AG09319 (cell line): ENCODE measurements at places on chromosomes 6 and 20.
A peak's percentile ranks its signal among the peaks of the same experiment; 100 is the strongest.

DNA sequence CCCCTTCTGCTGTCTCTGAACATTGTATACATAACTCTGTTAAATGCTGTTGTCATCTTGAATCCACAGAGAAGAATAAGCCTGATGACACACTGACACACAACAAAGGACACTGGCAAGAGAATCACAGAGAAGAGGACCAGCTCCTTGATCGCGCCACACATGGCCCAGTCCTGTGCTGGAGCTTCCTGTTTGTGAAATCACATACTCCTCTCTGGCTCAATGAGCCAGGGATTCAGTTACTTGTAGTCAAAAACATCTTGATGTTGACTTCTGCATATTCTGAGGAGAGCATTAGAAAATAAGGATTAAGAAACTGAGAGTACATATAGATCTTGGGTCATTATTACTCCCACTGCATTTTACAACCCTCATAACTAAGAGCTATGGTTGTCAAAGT is 100.1 kb downstream of the EPB41L2 start:
- no peak for DNase-seq

DNA sequence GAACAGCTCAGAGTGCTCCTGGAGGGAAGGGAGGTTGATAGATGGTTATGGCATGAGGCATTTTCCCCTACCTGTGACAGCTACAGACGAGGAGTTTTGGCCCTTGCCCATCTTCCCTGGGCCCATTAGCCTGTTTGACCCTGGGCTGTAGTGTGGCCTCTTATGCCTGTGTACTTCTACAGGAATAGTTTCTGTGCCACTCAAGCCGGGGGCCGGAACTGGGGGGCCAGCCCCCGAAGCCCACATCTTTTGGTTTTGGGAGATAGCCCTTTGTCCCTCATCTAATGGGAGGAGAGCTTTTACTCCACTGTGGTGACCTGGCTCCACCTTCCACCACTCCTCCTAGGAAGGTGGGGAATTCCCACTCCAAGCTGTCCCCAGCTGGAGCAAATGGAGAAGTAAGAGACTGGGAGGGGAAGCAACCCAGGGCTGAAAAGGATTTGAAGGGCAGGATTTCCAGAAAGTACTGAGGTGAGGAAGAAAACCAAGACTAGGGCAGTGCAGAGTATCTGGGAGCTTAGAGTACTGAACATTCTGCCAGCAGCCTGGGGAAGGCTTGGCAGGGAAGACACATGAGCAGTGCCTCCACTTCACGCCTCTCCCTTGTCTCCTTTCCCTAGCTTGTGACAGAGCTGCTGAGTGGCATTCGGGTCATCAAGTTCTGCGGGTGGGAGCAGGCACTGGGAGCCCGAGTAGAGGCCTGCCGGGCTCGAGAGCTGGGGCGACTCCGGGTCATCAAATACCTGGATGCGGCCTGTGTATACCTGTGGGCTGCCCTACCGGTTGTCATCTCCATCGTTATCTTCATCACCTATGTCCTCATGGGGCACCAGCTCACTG is 6.9 kb downstream of the ABCC10 start:
- no peak for DNase-seq

GRCh38 chr6:26045065-26045927 is 41.9 kb upstream of the HFE start:
- peak; percentile 81 for DNase-seq

DNA sequence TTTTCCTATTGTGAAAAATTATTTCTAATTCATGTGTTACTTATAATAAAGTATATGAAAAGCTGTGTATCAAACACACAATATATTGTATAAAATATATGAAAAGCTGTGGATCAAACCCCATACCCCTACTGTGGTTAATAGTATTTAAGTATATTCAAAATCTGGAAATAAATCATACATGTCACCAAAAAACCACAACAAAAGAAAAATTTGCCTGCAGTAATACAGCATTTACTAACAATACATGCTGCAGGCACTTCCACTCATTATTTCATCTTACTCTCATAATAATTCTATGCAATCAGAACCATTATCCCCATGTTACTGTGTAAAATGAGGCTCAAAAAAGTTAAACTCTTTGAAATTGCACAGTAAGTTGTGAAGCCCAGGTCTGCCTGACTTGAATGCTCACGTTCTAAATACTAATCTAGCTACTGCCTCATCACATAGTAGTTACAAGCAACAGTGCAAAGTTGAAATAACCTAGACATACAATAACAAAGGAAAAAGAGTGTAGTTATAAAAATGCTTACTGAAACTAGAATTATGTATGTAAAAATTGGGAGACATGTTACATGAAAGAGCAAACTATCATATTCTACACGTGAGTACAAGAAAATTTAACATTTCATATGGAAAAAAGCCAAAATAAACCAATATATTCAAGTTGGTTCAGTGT is 61.7 kb downstream of the FAM217A start:
- DNase-seq: no peak

- DNase-seq: no peak
Measured at GRCh38 chr6:110287462-110288341, 70.4 kb downstream of the METTL24 start.
